HS-5 (cell line): ENCODE measurements at places on chromosomes 4 and X.

- DNase-seq, result peak; percentile 96
These were observed 30.8 kb downstream of the HERC3 start for GRCh38 chr4:88623097-88623496.

DNA sequence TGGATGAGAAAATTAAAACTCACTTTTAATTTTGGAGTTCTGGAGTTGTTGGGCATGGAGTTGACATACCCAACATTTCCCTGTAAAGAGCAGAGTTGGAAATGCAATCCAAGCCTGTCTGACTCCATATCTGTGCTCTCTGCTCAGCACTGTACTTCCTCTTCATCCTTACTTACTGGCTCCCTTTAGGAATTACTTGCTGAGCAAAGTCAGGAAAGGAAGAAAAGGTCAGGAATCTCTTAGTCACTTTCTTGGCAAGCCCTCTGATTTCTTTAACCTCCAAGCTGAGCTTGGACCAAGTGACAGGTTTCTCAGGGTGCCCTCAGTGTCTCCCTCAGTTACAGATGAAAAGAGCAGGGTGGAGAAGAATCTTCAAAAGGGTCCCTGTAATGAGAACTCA lies 501.5 kb downstream of the ZIC3 start:
- no peak for DNase-seq

GRCh38 chrX:104641176-104641575 lies 75.2 kb downstream of the IL1RAPL2 start:
- no peak for DNase-seq

DNA sequence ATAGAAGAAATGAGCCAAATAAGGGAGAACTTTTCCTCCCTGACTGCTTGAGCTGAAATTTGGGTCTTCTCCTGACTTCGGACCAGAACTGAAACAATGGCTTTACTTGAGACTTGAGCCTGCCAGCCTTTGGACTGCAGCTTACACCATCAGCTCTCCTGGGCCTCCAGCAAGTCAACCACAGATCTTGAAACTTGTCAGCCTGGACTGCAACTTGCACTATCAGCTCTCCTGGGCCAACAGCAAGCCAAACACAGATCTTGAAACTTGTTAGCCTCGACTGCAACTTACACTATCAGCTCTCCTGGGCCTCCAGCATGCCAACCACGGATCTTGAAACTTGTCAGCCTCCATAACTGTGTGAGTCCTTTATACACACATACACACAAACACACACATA lies 425.9 kb upstream of the PCDH7 start:
- no peak for DNase-seq

- no peak for DNase-seq
These were observed 716.4 kb upstream of the HS3ST1 start for GRCh38 chr4:12145106-12145505.

DNA sequence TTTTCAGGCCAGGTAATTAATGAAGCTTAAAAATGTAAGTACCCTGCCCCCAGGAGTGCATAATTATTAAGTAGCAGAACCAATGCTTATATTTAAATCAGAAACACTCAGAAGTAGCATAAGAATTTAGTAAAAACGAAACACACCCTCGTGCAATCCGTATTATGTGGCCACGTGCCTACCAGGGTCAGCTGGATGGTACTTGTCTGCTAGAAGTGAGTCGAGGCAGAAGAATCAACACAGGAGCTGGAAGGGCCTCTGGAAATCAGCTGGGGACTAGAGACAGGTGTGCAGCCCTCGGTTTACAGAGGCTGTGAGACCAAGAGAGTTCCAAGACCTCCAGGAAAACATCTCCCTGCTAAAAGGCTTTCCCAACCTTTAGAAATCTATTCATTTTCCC lies 559 bp upstream of the FAM47E start:
- DNase-seq, result no peak

DNA sequence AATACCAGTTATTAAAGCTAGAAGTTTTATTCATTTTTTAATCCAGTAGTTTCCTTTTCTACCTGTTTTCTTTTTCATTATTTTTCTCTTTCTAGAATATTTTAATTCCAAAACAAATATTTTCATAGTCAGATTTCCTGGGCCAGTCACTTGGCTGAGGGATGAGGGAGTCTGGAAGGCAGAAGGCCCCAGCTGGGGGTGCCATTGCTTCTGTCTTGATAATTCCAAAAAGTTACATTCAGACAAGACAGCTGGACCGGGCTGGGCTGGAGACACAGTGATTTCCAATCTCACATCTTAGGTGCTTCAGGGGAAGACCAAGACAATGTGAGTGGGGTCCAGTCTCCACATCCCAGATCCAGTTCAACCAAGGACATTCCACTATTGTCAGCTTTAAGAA lies 263.5 kb downstream of the TMA16 start:
- no peak for DNase-seq

DNA sequence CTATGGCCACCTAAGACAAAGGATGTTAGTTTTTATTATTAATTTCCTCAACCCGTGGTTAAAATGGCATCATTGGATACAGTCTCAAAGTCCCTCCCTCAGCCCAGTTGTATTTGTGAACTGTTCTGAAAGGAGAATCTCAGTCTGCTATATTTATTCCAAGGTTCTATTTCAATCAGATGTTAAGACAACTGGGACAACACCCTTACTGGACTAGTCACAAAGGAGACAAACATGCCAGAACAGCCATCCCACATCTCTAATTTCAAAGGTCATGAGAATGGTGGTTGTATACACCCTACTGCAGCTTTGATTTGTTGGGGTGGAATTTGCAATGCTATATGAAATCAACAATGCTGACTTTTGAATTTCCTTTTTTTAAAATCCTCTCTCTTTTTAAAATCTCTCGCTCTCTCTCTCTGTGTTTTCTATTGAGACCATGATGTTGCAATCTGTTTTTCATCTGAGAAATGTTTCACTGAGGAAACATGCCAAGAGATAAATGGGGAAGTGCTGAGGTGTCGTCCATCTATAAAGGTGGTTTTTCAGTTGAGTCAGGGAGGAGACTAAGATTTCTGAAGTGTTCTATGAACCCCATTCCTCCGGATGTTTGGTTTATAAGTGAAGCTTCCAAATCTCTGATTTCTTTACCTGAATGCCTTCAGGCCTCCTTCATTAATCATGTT lies 201.5 kb upstream of the GATB start:
- no peak for DNase-seq

DNA sequence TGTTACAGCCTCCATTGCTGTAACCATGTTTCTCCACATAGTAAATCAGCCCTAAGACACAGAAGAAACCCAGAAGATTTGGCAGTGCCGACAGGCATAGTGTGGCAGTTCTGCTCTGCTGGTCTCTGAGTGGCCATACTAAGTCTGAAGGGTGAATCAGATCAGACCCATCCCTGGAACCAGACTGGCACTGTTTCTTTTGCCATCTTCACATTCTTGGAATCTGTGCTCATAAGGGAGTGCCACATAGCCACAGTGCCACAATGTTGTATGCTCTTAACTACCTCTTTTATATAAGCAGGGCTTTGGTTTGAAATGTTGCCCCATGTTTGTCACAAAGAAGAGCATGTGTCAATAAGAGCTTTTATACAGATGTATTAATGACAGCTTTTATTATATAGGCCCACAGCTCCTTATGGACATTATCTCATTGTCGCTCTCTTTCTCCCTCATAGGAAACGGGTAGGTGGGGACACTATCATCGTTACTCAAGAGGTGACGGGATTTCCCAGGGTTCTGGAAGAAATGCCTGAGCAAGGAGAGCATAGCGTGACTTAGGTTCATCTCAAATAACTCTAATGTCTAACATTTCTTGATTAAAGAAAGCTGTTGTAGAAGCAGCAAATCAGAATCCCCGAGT lies 128.2 kb downstream of the CBR4 start:
- DNase-seq, result no peak

DNA sequence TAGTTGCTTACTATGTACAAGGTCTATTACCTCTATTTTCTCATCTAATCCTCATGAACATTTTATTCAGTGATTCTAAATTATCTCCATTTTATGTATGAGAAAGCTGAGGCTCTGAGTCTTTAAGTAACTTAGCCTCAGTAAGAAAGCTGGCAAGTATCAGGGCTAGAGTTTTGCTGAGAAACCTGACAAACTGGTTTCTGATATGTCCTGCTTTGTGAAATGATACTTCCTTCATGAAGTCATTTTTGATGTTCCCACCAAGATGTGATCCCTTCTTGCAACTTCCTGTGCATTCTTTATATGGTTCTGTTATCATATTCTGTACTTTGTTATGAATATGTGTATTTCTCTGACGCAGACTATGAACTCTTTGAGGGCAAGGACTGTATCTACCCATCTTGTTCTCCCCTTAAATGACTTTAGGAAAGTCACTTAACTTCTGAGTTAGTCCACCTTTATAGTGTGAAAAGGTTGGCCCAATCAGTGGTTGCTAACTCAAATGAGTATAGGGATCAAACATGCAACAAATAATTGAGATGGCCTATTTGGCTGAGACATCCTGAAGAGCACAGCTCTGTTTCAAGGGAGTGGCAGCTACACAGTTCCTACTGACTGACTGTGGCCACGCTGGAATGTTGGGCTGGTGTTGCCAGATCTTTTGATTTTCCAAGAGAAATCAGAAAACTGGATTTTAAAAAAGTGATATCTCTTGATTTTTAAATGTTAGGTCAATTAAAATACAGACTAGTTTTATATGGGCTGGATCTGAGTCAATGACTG lies 127.9 kb upstream of the AMOT start:
- no peak for DNase-seq

GRCh38 chr4:93760284-93760683 lies 68.3 kb upstream of the ATOH1 start:
- DNase-seq, result no peak

DNA sequence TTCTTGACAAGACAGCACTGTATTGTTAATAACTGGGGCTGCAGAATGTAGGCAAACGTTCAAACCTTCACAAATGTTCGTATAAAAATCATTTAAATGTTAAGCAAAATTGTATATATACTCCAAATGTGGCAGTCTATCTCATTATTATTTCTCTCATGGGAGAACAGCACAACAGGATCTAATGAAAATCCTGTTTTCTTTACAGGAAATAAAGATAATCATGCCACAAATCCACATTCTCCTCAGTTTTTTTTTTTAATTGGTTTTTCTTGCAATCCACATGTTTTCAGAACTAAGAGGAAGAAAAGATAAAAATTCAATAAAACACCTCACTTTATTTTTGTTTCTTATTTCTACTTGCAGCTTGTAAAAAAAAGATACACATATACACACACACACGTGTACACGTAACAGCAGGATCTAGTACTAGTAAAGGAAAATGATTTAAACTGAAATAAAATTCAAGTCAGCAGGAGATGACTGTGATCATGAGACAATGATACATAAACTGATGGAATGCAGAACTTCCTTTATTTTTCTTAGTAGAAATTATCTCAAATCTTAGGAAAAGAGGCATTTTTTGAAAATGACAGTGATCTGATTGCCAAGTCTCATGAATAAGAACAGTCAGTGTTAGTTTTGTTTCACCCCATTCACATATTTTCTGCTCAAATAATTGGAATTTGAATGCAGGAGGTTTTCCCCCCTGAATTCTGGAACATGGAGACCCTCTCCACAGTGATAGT lies 11.3 kb downstream of the APBB2 start:
- DNase-seq, result no peak

GRCh38 chr4:184228056-184228705 lies 10.5 kb upstream of the ENPP6 start:
- DNase-seq, result no peak

- DNase-seq, result no peak
These were observed 100.1 kb downstream of the CEP135 start for GRCh38 chr4:56048702-56049431.
